NCI-H345 (cell line): ENCODE measurements at places on chromosomes 13 and 19.
A peak's percentile ranks its signal among the peaks of the same experiment; 100 is the strongest.

DNA sequence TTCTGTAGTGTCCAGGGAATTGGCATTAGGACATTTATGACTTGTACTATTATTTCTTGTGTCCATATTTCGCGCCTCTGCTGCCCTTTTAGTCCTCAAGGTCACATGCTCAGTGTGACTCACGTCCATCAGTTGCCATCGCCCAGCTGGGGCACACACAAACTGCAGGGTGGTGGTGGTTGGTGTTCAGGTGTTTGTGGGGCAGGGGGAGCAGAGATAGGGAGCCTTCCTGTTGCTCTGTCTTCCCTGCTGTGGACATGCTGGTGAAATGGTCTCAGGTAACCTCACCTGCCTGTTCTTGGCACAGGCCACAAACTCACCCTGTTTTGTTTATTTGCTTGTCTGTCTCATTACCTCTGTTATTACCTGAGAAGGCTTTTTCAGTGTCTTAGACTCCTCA lies 22.4 kb downstream of the PRR12 start:
- no peak for DNase-seq

DNA sequence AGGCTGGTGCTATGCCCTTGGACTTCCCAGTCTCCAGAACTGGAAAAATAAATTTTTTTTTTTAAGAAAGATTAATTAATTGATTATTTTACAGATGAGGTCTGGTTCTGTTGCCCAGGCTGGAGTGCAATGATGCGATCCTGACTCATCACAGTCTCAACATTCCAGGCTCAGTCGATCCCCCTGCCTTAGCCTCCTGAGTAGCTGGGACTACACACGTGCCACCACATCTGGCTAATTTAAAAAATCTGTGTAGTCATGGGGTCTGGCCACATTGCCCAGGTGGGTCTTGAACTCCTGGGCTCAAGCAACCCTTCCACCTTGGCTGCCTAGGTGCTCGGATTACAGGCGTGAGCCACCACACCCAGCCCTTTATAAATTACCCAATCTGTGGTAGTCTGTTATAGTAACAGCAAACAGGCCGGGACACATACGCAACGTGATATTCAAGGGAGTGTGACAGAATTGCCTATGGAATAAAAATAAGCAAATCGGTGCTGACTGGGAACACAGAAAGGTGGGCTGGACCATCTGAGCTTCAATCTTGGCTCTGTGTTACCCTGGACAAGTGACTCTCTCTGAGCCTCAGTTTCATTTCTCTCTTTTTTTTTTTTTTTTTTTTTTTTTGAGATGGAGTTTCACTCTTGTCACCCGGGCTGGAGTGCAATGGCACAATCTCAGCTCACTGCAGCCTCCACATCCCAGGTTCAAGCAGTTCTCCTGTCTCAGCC lies 42.8 kb downstream of the PIN1 start:
- no peak for DNase-seq

GRCh38 chr13:75316427-75316826 lies 165.5 kb downstream of the TBC1D4 start:
- DNase-seq, result no peak

DNA sequence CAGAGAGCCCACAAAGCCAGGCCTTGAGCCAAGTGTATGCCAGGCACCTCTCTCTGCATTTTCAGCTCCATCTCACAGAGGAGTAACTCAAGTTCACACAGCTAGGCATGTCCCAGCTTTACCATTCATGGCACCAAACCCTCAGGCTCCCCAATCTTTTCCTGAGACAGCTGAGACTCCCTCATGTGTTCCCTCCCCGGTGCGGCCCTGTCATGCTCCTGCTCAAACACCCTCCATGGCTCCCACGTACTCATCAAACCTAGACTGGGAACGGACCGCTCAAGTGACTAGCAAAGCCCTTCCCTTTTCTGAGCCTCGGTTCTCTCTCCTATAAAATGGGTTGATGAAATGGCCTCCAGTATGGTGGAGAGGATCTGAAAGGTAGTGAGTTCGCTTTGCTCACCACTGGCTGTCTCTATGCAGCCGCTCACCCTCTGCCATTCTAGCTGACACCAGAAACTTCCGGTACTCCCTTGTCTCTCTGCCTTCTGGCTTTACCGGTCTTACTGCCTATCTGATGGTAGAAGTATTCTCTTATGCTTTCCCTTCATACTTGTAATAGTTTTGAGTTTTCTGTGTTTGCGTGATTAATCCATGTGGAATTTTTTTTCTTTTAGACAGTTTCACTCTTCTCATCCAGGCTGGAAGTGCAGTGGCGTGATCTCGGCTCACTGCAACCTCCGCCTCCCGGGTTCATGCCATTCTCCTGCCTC lies 7.8 kb upstream of the SLC44A2 start:
- DNase-seq, result no peak

DNA sequence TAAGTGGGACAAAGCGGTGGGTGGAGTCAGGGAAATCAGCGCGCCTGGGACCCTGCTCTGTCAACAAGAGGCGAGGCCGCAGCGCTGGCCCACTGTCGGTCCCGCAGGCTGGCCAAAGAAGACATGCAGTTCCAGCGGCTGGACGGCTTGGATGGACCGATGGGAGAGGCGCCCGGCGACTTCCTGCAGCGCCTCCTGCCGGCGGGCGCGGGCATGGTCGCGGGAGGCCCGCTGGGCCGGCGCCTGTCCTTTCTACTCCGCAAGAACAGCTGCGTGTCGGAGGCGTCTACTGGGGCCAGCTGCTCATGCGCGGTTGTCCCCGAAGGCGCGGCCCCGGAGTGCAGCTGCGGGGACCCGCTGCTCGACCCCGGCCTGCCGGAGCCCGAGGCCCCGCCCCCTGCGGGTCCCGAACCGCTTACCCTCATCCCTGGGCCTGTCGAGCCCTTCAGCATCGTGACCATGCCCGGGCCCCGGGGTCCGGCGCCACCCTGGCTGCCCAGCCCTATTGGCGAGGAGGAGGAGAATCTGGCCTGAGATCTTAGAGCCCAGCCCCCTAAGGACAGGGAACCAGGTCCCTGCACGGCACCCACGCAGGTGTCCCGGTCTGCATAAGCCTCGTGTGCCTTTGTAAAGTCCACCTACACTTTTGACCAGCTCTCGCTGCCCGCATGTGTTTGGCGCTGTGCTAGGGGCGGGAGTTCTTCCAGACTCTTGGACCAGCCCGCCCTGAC lies 6.1 kb downstream of the BEST2 start:
- peak; percentile 32 for DNase-seq

- DNase-seq, result peak; percentile 89
Observed at GRCh38 chr19:49808711-49809159, 4.4 kb downstream of the FUZ start.

- no peak for DNase-seq
Observed at GRCh38 chr19:10118960-10119359, 739 bp downstream of the EIF3G start.

DNA sequence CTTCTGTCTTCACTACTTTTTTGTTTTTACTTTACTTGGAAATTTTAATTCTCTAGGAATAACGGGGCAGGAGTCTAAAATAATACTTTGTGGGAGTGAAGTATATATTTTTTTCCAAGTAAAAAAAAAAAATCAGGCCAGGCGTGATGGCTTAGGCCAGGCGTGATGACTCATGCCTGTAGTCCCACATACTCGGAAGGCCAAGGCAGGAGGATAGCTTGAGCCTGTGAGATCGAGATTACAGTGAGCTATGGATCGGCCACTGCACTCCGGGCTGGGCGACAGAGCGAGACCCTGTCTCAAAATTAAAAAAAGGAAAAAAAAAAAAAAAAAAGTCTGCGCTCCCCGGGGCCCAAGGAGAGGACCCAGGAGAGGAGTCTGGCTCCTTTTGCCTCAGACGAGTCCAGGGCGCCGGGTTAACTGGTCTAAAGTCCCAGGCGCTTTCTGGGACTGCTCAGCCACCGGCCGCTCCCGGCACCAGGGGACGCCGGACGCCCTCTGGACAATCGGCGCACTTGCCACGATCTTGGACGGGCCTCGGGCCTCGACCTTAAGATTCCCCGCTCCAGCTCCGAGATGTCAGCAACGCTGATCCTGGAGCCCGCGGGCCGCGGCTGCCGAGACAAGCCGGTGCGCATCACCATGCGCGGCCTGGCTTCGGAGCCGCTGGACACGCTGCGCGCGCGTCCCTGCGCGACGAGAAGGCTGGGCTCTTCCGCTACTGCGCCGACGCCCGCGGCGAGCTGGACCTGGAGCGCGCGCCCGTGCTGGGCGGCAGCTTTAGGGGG lies 2.7 kb upstream of the ZFP82 start:
- no peak for DNase-seq

GRCh38 chr13:97341135-97341534 lies 92.8 kb upstream of the RAP2A start:
- DNase-seq, result no peak

- no peak for DNase-seq
Observed at GRCh38 chr19:44447916-44448674, at the start of gene ZNF229. Gene ZNF229, minus strand, starts transcription at chr19:44448472. Its CDS starts 5,625 bp downstream, at chr19:44442847.
